ENCODE measurements at places on chromosomes 11 and 22. TPM values are rescaled to one million over a fixed set of nuclear protein-coding genes. Genes with fewer than 3 reads are reported as not detected.

DNA sequence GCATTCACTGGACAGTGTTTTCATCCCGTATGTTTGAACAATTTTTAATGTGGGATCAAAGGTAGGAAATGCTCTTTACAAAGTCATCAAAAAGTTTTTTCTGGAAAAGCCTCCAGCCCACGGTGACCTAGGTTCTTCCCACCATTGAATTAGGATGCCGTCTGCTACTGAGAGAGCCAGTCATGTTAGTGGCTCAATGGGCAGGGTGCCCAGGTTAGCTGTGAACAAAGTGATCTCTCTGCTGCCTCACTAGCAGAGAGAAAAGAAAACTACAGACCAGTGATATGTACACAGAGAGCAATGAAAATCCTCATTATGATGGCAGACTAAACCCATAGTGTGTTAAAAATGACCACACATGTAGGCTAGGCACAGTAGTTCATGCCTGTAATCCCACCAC is 32.4 kb downstream of the KCNQ1 start:
- no peak overlapping the region for H3K4me3 ChIP-seq
- DNase-seq = no peak
- H3K27me3 ChIP-seq = no peaks in the 10 kb centered on the region
- no peaks in the 10 kb centered on the region for H3K36me3 ChIP-seq

DNA sequence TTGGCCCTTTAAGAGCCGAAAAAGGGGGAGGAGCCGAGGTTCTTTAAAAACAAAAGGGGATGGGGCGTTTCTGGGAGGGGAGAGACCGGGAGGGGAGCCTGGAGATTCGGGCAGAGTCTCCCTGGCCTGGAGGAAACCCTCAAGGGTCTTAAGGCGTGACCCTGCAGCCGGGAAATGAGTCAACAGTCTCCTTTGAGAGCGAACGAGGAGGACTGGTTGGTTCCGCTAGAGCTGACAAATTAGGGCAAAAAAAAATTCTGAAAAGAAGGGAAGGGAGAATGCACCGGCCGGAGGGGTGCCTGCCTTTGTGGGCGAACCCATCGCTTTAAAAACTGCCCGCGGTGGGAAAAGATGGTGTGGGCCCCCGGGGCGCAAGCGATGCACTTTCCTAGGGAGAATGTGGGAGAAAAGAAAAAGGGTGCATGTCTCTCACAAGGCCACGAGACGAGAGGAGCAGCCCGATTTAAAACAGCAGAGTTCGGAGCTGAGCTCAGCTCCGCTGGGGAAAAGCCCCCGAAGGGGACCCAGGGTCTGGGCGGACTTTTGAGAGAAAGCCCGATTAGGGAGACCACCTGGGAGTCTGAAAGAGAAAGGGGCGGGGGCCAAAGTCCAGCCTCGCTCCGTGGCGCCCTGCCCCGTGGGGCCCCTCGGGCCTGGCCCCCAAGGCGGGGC is 874 bp downstream of the ZFTA start:
- H3K36me3 ChIP-seq = peaks cover 5% of the 10 kb centered on the region
- H3K4me1 ChIP-seq = peaks cover 37% of the 10 kb centered on the region
- H3K27me3 ChIP-seq = no peaks in the 10 kb centered on the region
- H3K4me3 ChIP-seq = peak overlapping the region; percentile 77
- DNase-seq = peak; percentile 67

GRCh38 chr22:22779213-22779612 is 108.4 kb upstream of the IGLL5 start:
- DNase-seq = no peak
- no peak overlapping the region for H3K27ac ChIP-seq
- no peaks in the 10 kb centered on the region for H3K36me3 ChIP-seq

DNA sequence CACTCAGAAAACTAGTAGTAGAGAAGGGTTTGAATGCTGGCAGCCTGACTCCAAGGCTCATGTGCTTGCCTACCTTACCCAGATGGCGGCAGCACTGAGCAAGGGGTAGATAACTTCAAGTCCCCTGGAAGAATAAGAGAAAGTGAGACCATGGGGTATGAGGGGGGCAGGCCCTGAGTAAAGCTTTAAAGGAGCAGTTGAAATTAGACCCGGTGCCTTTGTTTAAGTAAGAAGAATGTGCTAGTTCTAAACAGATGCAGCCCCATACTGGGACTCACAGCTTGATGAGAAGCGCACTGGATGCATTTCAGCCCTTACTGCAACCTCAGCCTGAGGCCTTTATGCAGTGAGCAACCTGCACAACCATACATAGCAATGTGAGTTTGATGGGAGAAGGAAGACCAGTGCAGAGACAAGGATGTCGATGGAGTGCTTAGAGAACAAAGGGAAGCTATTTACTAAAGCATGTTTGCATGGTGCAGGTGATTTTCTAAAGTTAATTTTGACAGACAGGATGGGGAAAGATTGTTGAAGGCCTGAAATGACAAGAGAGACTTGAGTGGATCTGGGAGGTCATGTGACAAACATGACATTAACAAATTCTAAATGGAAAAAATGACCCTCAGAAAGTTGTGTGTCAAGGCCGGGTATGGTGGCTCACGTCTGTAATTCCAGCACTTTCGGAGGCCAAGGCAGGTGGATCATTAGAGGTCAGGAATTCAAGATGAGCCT is 27.1 kb upstream of the TMA7B start:
- no peaks in the 10 kb centered on the region for H3K36me3 ChIP-seq
- H3K27me3 ChIP-seq = no peaks in the 10 kb centered on the region
- no peak overlapping the region for H3K4me3 ChIP-seq
- H3K4me1 ChIP-seq = no peaks in the 10 kb centered on the region

DNA sequence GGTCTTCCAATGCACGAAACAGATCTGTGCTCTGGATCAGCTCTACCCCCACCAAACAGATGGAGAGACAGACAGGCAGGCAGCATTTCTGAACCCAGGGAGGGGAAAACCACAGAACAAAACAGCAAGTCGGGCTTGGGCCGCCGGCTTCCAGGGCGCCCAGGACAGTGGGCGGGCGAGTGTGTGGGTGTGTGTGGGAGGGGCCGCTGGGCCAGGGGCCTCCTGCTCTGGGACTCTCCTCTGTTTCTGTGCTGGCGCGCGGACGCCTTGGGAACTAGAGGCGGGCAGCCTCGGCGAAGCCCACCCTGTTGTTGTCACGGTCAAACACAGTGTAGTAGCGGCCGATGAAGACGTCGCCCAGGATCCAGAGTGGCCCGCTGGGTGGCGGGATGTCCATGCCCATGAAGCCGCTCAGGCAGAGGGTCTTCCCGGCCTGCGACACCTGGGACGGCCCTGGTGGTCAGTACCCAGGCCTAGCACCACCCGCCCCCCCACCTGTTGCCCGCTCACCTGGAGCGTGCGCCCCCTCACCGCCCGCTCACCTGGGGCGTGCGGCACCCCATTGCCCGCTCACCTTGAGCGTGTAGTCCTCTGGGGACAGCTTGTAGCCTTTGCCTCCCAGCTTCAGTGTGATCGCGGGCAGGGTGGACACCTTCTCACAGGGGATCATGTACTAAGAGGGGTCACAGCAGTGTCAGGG is 3.0 kb upstream of the IFITM10 start:
- H3K4me3 ChIP-seq = no peak overlapping the region
- no peaks in the 10 kb centered on the region for H3K27me3 ChIP-seq
- H3K4me1 ChIP-seq = 0 out of 2 replicates have a peak, but pooled peaks cover 6% of the 10 kb centered on the region
- no peak overlapping the region for H3K27ac ChIP-seq

GRCh38 chr11:62431171-62431901 is 12.5 kb downstream of the SCGB1A1 start:
- H3K27ac ChIP-seq = no peak overlapping the region
- H3K27me3 ChIP-seq = no peaks in the 10 kb centered on the region
- H3K4me3 ChIP-seq = no peak overlapping the region
- no peak for DNase-seq
- H3K4me1 ChIP-seq = peaks cover 54% of the 10 kb centered on the region

GRCh38 chr11:58658623-58659022 is 36.2 kb downstream of the CNTF start:
- H3K4me1 ChIP-seq = peaks cover 23% of the 10 kb centered on the region
- H3K27me3 ChIP-seq = no peaks in the 10 kb centered on the region
- no peak for DNase-seq
- no peaks in the 10 kb centered on the region for H3K36me3 ChIP-seq
- H3K4me3 ChIP-seq = no peak overlapping the region
- H3K27ac ChIP-seq = peak overlapping the region; percentile 88

DNA sequence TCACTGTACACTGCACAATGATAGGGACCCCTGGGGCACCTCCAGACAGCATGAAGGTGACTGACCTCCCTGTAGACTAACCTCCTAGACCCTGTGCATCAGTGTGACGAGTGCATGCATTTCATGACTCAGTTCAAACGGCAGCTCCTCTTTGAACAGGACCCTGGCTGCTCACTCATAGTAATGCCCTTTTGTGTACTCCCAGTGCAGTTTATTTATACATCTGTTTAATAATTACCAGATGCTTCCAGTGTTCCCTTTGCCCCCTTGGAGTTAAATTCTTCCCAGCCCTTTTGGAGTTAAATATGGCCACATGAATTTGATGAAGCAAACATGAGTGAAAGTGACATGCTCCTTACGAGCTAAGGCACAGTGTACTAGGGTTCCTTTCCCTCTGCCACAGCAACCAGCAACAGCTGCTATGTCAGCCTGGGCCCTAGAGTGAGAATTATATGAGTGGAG is 72.4 kb downstream of the PANX1 start:
- H3K27me3 ChIP-seq = no peaks in the 10 kb centered on the region
- no peak overlapping the region for H3K27ac ChIP-seq
- DNase-seq = peak; percentile 45
- no peaks in the 10 kb centered on the region for H3K36me3 ChIP-seq

GRCh38 chr22:39184586-39185577 is 32.4 kb upstream of the CBX7 start:
- H3K27me3 ChIP-seq = no peaks in the 10 kb centered on the region
- no peak overlapping the region for H3K4me3 ChIP-seq
- no peaks in the 10 kb centered on the region for H3K36me3 ChIP-seq
- no peak for DNase-seq
- H3K27ac ChIP-seq = no peak overlapping the region

GRCh38 chr11:1701091-1701807 is 4.3 kb downstream of the KRTAP5-6 start:
- H3K4me3 ChIP-seq = no peak overlapping the region
- H3K27me3 ChIP-seq = no peaks in the 10 kb centered on the region
- no peak for DNase-seq
- no peak overlapping the region for H3K27ac ChIP-seq

GRCh38 chr11:92154611-92155010 is 70.0 kb upstream of the FAT3 start:
- no peak for DNase-seq
- no peak overlapping the region for H3K27ac ChIP-seq
- no peaks in the 10 kb centered on the region for H3K27me3 ChIP-seq

- H3K36me3 ChIP-seq = no peaks in the 10 kb centered on the region
- H3K27me3 ChIP-seq = no peaks in the 10 kb centered on the region
- peaks cover 66% of the 10 kb centered on the region for H3K4me1 ChIP-seq
- H3K27ac ChIP-seq = peak overlapping the region; percentile 39
Observed at GRCh38 chr22:42289671-42290541, 19.5 kb upstream of the TCF20 start.

The SLC5A12 gene
- total RNA-seq = 0.44 TPM

The ENTHD1 gene
- total RNA-seq = not detected

The TRIM29 gene
- total RNA-seq = 4.3 TPM

The DERL3 gene
- total RNA-seq = 4.4 TPM

The RBMXL2 gene
- not detected for total RNA-seq

The GSC2 gene
- total RNA-seq = not detected

The OR2AG2 gene
- total RNA-seq = not detected

The POU2AF3 gene
- 8.6 TPM for total RNA-seq

The ALX4 gene
- not detected for total RNA-seq

Measured in Caco-2 (cell line).